GM12864 (cell line): ENCODE measurements at places on chromosomes 1 and 21.
A peak's percentile ranks its signal among the peaks of the same experiment; 100 is the strongest.

- DNase-seq = no peak
Observed at GRCh38 chr1:231934797-231935196, 308.2 kb downstream of the DISC1 start.

- DNase-seq = no peak
Observed at GRCh38 chr1:205076245-205076761, 8.0 kb downstream of the TMEM81 start.

DNA sequence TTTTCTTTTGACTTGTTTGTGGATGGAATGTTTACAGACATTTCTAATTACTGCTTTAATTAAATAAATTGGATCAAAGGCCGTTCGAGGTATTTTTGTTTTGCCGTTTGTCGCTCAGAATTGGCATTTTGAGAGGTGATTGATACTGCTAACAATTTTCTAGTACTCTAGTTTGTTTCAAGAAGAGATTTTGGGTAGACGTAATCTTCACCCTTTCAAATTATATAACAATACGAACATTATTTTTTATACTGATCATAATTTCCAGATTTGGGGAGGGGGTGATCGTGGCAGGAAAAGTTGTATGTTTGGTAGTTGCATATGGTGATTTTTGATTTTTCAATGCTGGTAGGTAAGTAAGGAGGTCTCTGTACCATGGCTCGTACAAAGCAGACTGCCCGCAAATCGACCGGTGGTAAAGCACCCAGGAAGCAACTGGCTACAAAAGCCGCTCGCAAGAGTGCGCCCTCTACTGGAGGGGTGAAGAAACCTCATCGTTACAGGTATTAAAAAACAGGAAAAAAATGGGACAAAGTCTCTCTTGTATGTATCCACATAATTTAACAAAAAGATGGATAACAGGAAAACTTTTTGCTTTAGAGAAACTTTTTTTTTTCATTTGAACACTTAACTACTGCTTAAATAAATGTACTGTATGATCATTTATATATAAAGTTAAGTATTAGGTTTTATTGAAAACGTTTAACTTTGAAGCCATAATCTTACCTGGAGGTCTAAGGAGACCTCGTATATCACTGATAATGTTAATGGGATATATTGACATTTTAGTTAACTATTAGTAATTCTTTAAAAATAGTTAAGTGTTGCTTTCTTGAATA is 1.7 kb downstream of the H3-3A start:
- DNase-seq = no peak

DNA sequence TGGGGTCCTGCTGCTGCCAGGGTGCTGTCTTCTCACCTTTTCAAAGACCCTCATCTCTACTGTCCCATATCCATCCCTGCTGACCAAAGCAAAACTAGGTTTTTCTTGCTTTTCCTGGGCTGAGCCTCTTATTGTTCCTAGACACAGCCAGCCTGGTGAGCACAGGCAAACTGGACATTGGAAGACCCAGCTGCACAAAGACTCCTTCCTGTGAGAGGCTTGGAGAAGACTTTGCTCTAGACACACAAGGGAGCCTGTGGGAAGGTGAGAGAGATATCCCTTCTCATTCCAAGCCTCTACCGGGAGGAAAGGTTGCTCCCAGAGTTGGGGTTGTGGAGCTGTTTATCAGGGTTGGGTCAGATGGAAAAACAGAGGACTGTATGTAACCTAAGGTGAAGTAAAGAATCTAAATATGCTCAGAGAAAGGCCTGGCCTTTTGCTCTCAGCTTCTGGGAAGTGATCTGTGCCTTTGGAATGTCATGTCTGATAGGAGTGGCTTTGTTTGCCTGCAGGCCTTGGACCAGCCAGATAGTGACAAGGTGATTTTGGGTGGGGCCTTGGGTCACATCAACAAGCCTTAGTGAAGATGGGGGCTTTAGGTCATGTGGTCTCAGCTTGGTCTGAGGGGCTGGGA is 87.6 kb upstream of the RUNX1 start:
- no peak for DNase-seq

- no peak for DNase-seq
Observed at GRCh38 chr1:246037832-246038231, 469.2 kb downstream of the SMYD3 start.

DNA sequence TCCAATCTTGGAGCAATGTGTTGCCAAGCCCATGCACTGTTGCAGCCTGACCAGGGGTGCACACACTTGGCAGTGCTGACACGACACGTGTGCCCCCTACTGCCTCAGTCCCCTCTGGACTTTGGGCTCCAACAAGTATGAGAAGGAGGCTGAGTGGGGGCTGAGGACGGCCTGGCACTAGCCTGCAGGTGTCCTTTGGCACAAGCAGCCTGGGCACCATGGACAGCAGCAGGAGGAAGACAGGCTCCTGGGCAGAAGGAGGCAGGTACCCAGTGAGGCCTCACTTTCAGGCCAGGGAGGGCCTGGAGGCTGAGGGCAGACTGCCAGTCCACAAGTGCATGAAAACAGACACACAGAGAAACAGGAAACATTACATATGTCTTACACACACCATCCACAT is 1702.9 kb upstream of the B3GALT2 start:
- no peak for DNase-seq

GRCh38 chr1:42282867-42283583 is 52.0 kb downstream of the FOXJ3 start:
- DNase-seq = no peak

- DNase-seq = peak; percentile 67
Observed at GRCh38 chr1:207335695-207336363, 14.4 kb downstream of the CD55 start.

GRCh38 chr1:35592991-35593769 is 20.1 kb downstream of the TFAP2E start:
- DNase-seq = no peak

DNA sequence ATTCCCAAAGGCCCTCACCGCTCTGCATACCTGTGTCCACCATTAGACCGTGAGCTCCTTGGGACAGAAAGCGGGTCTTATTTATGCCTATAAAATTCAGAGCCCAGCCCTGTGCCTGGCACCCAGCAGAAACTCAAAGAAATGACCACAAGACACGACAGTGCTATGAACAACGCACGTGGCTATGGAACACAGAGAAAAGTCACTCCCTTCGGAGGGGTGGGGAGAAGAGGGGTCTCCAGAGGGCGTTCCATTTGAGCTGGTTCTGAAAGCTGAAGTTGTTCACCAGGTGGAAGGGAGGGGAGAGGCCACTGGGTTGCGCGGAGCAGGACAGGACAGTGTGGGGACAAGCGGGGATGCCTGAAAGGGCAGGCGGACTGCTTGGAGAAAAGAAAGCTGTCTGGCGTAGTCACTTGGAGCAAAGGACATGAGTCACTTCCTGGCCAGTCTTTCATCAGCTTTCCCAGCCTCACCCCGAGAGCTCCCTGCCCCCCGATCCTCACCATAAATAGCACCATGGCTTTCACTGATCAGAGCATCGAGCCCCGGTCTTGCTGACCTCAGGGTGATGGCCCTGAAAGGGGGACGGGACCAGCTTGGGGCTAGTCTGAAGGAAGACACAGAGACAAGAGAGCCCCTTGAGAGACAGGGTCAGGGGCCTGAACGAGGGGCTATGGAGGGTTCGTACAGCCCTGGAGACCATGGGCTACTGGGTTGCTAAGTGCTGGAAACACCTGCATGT is 28.5 kb downstream of the ECE1 start:
- no peak for DNase-seq

GRCh38 chr1:237205400-237206064 is 163.5 kb downstream of the RYR2 start:
- DNase-seq = no peak

GRCh38 chr21:17476006-17476405 is 36.8 kb upstream of the CXADR start:
- no peak for DNase-seq

GRCh38 chr1:228162286-228163006 is 3.2 kb upstream of the IBA57 start:
- no peak for DNase-seq
